Lower leg skin (tissue), 4 donors: ENCODE measurements at places on chromosomes 3 and 15. TPM values are rescaled to one million over a fixed set of nuclear protein-coding genes. Genes with fewer than 3 reads are reported as not detected.

DNA sequence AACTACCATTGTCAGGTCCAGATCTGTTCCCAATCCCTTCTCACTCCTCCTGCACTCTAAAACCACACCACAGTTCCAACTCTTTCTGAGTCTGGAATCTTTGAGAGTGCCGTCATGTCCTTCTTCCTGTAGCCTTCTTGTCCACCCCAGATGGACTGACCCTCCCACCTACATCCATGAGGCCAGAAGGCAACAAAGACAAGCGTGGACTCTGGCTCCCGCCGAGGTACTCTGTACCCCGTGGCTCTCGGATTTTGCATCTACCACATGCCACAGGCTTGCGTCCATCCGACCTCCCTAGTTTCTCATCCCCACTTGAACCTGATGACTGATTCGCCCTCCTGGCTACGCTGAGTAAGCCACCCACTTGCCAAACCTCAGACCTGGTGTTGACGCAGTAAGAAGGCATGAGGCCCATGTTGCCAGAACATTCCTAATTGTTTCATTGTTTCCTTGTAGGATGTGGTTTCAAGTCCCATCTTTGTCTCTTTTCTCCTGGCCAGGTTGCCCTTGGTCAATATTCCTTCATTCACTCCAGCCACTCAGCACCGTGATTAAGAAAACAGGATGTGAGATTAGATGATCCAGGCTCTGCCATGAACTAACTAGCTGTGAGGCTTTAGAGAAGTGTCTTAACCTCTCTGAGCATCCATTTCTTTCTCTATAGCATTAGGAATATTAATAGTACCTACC lies 1.1 kb upstream of the ZBTB38 start:
- DNase-seq, result no peak

- DNase-seq, result no peak
Observed at GRCh38 chr3:162769564-162769963, 1273.0 kb downstream of the OTOL1 start.

- DNase-seq, result no peak
Observed at GRCh38 chr3:116757315-116757714, 47.7 kb downstream of the TUSC7 start.

- DNase-seq, result no peak
Observed at GRCh38 chr15:70087708-70088352, 9.9 kb downstream of the TLE3 start.

DNA sequence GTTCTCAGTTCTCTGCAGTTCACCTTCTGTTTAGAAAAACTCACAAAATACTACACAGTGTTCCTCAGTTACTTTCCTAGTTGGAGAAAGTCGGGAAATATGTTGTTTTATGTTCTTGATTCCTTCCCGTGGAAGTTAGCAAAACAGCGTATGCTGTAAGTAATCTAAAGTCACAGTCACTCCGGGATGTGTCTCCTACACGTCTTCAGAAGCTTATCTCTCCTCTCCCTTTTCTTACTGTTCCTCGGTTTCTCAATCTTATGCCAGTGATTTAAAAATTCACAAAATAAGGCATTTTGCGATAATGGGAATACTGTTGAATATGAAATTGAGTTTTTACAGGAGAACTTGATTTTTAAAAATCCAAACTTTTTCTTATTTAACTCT lies 1.7 kb downstream of the HEG1 start:
- no peak for DNase-seq

- DNase-seq, result no peak
Observed at GRCh38 chr15:71055461-71055860, 59.8 kb upstream of the THSD4 start.

DNA sequence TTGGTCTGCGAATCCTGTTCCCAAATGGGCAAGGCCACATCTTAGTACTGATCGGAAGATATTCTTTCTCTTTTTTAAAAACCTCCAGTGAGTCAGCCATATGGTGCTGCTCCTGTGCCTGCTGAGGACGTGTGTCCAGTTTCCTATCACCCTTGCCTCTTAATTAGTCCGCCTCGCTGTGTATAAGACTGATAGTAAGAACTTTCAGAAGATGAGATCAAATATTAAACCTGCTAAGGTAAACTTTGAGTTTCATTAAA lies 612 bp downstream of the UBA5 start:
- DNase-seq, result peak; percentile 52

The PLS1 gene
- total RNA-seq, result 6.6 TPM

The DPPA4 gene
- not detected for total RNA-seq

The TERC gene
- total RNA-seq, result 86.6 TPM

The RPLP1 gene
- total RNA-seq, result 1,024 TPM

The SPINK8 gene
- not detected for total RNA-seq

The SLC12A8 gene
- total RNA-seq, result 4.4 TPM

The FGD5 gene
- total RNA-seq, result 3.8 TPM
